ENCODE measurements at places on chromosomes 2 and 18.
A peak's percentile ranks its signal among the peaks of the same experiment; 100 is the strongest.

- no peak for DNase-seq
Observed at GRCh38 chr2:181266614-181267013, 190.6 kb upstream of the ITGA4 start.

DNA sequence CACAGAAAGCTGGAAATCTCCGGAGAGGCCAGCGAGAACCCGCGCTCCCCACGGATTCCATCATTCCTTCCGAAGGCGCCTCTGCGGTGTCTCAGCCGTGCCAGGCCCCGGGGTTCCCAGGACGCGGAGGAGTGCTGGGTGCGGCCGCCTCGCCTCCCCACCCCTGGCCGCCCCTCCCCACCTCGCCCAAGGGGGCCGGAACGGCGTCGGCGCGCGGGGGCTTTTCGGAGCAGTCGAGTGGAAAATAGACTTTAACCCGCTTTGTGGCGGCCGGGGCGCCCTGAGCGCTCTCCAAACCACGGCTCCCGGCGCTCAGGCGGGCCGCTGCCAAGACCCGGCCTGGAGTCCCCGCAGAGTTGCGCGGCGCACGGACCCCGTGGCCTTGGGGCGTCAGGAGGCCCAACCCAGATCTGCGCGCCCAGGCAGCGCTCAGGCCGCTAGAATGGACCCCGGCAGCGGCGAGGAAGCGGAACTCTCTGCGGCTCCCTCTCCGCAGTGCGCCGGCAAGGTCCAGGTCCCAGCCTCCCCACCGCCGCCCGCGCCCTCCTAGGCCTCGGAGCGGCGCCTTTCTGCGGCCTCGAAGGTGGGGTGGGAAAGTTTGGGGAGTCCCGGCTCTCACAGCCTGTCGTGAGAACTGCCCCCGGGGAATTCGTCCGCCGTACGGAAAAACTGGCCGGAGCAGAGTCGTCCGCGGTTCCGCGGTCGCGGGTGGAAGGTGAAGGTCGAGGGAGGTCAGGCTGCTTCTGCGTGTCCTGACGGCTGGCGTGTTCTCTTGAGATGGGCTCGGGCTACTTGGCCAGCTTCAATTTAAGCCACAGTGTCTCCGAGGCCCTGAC, 1.2 kb upstream of the EMX1 start:
- peak; percentile 91 for DNase-seq

GRCh38 chr18:22439447-22439846, 21.7 kb upstream of the CTAGE1 start:
- no peak for DNase-seq

DNA sequence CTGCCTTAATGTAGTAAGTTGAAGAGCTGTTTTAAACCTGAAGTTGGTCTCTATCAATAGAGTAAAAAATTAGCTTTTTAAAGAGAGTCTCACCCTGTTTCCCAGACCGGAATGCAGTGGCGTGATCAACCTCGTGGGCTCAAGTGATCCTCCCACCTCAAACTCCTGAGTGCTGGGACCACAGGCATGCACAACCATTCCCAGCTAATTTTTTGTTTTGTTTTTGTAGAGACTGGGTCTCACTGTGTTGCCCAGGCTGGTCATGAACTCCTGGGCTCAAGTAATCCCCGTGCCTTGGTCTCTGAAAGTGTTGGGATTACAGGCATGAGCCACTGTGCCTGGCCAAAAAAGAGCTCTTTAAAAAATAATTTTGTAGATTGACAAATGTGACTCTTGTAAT, 40.3 kb downstream of the CRIM1 start:
- no peak for DNase-seq

DNA sequence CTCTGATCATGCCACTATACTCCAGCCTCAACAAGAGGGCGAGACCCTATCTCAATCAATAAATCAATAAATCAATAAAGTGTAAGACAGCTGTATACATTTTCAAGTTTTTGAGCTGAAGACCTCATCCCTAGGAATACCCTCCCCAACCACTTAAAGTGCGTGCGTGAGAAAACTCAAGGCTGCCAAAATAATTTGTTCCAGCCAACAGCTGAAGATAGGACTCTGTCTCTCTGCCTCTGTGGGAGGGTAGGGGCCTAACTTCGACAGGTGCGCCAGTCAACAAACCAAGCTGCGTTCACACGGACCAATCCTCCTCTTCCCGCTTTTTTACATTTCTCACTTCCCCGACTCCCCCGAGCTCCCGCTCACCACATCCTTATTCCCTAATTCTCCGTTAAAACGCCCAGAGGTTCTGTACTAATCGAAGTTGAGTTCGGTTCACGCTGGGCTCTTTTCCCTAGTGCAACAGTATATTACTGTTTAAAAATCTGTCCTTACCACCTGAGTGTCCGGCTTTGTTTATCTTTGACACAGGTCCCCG, 618 bp downstream of the POLR2D start:
- no peak for DNase-seq

GRCh38 chr2:81324046-81324445, 1019.5 kb upstream of the LRRTM1 start:
- DNase-seq, result no peak

DNA sequence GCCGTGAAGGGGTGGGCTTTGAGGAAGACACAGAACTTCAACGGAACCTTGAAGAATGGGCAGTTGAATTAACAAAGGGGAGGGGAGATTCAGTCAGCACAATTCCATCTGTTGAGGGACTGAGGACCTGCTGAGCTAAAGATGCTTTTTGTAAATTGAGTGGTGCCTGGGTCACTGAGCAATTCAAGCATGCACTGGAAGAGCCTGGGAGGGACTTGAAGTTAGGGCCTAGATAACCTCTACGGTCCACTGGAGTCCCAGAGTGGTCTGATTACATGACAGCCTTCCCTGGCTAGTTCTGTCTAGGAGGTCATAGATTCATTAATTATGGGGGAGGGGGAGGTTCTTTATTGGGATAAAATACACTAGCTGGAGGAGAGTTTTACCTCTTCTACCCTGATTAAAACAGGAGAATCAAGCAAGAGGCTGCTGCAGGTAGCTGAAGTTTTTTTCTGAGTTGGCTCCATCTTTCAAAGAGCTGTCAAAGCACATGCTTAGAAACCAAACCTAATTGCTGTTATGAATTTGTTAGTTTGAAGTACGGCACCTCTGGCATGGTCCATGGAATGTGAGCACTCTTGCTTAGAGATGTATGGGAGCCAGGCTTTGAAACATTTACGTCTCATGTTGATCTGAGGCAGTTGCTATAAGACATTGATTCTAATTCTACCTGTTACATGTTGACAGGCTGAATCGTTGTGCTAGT, 290.2 kb downstream of the PRKCE start:
- DNase-seq, result no peak

Measured in 8988T (cell line).